D341Med (cell line): ENCODE measurements at places on chromosomes 4 and X.
A peak's percentile ranks its signal among the peaks of the same experiment; 100 is the strongest.

DNA sequence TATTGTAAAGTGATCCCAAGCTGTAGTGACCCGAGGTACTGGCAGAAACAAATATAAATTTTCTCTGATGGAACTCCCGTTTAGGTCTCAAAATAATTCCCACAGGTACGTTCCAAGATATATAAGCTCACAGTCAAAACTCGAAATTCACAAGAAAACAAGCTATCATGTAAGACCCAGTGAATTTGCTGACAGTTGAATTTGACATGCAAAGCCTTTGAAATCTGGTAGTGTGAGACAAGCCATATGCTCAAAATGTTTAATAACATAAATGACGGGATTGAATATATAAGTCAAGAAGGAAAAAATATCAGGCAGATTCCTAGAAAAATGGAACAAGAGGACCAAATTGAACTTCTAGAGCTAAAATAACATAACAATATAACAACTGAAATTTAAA lies 252.8 kb downstream of the TMA16 start:
- no peak for DNase-seq

- no peak for DNase-seq
These were observed 185.0 kb upstream of the GALNT7 start for GRCh38 chr4:172983631-172984030.

DNA sequence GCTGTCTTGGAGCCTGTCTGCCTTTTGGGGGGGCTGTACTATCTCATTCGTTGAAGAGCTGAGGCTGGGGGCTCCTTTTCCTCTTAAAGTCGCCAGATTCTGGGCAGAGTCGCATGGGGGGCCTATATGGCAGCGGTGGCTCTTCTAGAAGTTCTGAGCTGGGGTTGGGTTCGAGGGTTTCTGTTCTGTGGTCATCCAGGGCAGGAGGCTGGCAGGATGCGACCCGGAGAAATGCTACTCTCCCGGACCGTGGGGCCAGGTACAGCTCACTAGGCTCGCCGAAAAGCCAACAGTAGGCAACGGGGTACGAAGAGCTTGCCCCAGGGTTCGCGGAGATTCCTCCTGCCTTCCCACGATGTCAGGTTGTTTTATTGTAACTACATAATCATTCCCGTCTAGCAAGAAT lies 1.9 kb upstream of the CITED1 start:
- no peak for DNase-seq

DNA sequence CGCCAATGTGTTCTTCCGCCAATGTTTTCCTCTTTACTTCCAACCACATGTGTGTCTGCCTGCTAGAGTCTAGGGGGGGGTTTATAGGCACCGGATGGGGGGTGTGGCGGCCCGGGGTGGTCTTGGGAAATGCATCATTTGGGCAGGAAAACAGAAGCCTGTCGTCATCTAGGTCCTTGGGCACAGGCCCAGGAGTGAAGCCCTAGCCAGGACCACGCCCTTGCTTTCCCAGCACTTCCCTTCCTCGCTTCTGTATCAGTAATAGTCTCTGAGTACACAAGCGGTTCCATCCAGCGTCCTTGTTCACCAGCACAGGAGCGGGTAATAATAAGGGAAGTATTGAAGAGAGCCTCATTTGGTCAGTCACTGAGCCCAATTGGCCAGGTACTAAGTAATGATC lies 74.5 kb downstream of the QDPR start:
- no peak for DNase-seq

DNA sequence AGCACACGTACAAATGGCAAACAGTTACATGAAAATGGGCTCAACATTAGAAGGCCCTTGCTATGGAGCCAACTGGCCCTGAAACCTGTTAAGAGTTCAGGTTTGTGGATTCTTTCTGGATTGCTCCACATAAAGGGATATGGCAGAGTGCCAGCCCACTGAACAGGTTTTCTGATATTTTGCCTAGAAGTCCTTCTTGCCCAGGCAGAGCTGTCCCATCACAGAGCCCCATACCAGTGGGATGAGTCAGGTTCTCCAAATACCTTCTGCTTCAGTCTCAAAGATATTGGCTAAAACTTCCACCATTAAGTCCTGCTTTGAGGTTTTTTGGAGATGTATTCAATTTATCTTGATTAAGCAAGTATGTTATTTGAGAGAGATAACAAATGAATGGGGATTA lies 146.8 kb upstream of the IL1RAPL2 start:
- DNase-seq = no peak

DNA sequence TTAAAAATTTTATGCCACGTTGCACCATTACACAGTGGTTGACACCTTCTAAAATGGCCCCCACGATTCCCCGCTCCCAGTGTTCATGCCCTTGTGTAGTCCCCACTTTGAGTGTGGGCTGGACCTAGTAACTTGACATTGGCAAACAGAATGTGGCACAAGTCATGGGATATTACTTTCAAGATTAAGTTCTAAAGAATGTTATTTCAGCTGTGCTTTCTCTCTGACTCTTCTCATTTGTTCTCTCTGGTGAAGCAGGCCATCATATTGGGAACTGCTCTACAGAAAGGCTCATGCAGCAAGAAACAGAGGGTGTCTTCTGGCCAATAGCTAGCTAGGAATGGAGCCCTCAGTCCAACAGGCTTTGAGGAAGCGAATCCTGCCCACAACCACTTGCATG lies 67.1 kb downstream of the ATXN3L start:
- no peak for DNase-seq

GRCh38 chr4:136862653-136863052 lies 669.6 kb downstream of the PCDH18 start:
- no peak for DNase-seq

GRCh38 chr4:72909461-72909860 lies 160.1 kb downstream of the COX18 start:
- DNase-seq = peak; percentile 48

DNA sequence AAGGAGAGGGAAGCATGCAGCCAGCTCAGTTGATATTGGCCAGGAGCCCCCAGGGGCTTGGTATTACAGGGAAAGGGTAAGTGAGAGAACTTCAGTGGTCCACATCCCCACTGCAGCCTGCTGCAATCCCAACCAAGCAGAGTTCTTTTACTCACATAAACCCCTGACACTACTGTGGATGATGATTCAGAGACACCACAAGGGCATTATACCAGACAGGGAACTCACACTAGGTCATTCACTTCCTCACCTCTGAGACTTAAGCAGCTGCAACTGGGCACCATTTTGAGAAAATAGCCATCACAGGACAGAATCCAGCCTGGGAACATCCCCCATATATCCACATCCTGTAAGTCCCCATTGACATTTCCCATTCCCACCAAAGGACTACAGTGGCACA lies 248.0 kb downstream of the INPP4B start:
- DNase-seq = no peak

DNA sequence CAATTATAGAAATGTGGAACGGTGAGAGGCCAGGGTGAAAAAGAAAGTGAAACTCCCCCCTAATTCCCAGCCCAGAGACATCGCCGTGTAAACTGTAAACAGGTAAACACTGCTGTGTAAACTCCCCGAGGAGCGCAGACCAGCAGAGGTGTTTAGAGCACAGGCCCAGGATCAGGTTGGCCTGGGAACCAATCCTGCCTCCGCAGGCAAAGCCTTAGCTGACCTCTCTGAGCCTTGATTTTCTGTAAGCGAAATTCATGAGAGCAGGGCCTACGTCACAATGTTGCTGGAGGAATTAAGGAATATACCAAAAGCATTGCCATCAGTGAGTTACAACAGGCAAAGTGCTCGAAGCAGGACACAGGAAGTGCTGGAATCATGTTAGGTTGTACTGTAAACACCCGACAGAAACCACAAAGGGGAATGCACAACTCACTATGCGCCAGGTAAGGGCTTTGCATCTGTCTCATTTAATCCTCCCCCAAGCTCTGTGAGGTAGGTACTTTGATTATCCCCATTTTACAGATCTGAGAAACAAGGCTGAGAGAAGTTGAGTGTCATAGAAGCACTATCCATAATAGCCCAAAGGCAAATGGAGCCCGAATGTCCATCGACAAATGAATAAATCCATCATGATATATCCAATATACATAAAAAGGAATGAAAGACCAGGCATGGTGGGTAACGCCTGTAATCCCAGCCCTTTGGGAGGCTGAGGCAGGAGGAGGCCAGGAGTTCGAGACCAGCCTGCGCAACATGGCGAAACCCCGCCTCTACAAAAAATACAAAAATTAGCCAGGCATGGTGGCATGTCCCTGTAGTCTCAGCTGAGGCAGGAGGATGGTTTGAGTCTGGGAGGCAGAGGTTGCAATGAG lies 30.7 kb upstream of the KIAA0232 start:
- DNase-seq = no peak

GRCh38 chr4:16117164-16117563 lies 33.3 kb upstream of the PROM1 start:
- peak; percentile 3 for DNase-seq

GRCh38 chr4:157713342-157713741 lies 459.5 kb downstream of the GASK1B start:
- DNase-seq = peak; percentile 51
